Brain pericyte (primary cell): ENCODE measurements at places on chromosomes 3 and 15.

DNA sequence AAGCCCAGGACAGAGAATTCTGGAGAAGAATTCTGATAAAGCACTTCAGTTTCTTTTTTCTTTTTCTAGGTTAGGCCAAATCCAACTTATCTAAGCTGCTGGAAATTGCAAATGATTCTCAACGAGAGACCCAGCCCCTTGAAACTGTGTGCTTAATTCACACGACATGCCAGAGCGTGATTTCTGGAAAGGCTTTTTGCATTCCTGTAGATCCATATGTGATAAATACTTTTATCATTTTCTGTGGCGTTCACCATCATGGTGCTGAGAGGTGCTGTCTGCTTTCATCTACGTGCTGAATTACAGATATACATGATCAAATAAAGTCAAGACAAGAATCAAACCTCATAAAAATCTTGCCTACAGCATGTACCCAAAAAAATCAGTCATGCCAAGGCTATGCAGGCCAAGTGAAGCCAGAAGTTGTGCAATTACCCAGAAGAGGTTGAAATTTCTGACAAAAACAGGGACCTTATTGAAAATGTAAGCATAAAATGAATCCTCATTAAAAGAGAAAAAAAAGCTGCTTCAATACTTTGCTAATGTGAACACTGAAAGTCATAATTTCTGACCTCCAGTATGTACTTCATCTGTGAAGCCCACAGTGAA, 10.8 kb upstream of the MEF2A start:
- no peak for DNase-seq

GRCh38 chr15:41904541-41905005, 10.7 kb upstream of the SPTBN5 start:
- no peak for DNase-seq

DNA sequence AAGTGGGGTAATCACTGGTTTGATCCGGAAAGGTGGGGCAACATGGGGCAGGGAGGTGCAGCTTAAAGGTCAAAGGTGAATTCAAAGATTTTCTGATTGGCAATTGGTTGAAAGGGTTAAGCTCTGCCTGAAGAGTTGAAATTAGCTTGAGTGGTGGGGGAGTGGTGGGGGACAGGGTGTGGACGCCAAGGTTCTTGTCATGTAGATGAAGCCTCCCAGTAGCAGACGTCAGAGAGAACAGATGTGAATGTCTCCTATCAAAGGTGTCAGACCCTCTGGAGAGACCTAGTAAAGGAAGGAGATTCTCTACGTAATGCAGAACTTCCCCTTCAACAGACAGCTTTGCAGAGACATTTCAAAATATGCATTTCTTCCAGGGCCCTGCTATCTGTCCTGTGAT, 62.8 kb downstream of the ABCC5 start:
- DNase-seq = no peak

- no peak for DNase-seq
Observed at GRCh38 chr3:8416965-8417364, 84.7 kb upstream of the LMCD1 start.

GRCh38 chr3:179454887-179455286, 3.6 kb upstream of the GNB4 start:
- DNase-seq = no peak
